ENCODE measurements at places on chromosomes 4 and X.

DNA sequence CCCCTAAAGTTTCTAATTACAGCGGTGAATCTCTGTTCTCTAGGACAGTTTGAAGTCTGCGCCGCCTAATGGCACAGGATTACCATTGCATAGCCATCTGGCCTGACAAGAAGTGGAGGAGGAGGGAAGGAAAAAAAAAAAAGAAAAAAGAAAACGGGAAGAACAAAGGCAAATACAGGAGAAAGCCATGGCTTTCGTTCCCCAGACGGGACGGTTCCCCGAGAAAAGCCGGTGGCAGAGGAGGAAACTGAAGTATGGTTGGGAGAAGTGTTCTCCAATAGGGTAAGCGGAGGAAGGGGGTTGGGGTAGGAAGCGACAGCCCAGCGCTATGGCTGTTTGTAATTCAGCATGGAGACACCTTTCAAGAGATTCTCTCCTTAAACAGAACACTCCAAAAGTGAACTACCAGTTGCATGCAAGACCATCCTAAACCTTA, 80.8 kb downstream of the HMGN5 start:
- peak; percentile 44 for DNase-seq

GRCh38 chr4:66885501-66886165, 659.7 kb downstream of the CENPC start:
- DNase-seq, result no peak

GRCh38 chr4:95061220-95061619, 303.5 kb downstream of the BMPR1B start:
- DNase-seq, result no peak

DNA sequence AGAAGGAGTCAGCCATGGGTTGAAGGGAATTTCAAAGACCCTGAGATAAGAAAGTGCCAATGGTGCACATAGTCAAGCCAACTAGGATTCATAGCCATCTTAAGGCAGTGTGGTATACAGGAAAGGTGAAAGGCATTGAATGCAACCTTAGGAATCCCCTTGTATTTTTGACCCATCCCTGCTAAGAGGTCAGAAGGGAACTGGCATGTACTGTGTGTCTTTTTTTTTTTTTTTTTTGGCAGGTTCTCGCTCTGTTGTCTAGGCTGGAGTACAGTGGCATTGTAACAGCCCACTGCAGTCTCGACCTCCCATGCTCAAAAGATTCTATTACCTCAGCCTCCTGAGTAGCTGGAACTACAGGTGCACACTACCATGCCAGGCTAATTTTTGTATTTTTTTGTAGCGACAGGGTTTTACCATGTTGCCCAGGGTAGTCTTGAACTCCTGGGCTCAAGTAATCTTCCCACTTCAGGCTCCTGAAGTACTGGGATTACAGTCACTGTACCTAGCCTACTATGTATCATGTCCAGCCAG, 40.8 kb downstream of the VSIG4 start:
- no peak for DNase-seq

GRCh38 chr4:30028826-30029225, 691.3 kb upstream of the PCDH7 start:
- DNase-seq, result no peak

DNA sequence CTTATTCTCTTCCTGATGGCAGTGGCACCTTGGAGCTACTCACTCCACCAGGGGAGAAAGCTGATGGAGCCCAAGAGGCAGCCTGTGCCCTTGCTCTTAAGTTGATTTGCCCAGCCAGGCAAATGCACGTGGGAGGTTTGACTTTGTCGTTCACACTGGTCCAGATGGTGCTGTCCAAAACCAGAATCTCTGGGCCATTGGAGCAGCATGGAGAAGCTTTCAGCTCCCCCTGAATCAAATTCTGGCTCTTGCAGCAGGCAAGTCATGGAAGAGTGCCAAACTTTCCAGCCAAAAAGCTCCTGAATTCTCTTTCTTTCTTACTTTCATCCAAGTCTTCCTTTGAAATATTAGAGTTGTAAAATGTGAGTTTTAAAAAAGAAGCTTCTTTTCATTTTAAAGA, 970.4 kb downstream of the RPA4 start:
- DNase-seq, result no peak
